Suppressor macrophage treated with lipopolysaccharide for 1 hour (primary cell): ENCODE measurements at places on chromosomes 13 and 19.

GRCh38 chr13:22883262-22883840, 297.4 kb upstream of the SGCG start:
- no peak for DNase-seq

DNA sequence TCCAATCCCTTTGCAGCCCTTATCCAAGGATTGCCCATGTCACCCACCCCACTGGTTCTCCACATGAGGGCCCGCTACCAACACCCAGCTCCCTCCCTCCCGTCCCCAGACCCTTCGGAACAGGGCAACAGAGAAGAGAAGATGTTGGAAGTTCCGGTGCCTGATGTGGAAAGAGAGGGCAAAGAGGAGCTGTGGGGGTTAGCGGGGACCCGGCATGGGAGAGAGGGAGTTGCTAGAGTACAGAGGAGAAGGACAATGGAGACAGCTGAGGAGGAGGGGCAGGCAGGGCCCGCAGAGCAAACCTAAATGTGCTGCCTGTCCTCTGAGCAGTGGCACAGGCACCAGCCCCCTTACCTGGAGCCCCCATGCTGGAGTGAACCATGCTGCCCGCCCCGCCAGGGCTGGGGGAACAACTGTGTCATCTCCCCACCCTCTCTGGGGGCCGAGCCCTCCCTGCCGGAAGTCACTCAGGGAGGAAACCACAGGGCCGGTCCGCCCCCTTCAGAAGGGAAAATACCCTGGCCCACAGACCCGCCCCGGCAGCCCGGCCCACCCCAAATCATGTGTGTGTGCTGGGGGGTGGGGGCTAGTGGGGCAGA, at the start of gene POU2F2:
Gene POU2F2, minus strand, starts transcription at position 417 of the 599 bp plus-strand sequence. Its CDS starts 35 bp downstream, at position 382.
- peak; percentile 71 for DNase-seq

DNA sequence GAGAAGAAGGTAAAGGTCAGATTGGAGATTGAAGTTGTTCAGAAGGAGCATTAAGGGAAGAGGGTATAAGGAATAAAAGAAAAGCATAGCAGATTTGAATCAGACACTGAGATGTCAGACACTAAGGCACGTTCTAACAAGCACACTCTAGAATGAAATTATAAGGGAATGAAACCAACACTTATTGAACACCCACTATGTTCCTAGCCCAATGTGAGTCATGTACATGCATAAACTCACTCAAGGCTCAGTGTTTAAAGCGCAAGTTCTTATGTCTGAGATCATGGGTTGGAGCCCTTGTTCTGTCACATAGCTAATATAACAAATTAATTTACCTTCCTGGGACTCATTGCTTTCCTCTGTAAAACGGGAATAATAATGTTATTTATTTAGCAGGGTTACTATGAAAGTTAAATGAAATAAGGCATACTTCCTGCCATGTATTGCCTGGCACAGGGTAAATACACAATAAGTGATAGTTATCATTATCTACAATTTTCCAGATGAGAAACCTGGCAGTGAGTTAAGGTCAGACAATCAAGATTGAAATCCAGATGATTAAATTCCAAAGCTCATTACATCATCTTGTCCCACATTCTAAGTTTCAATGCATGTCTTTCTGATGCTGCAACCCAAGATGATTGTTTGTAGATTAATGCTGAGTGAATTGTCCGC, 68.3 kb upstream of the DACH1 start:
- no peak for DNase-seq

- DNase-seq, result peak; percentile 59
Measured at GRCh38 chr13:35978607-35979316, 152.4 kb downstream of the DCLK1 start.

- no peak for DNase-seq
Measured at GRCh38 chr13:113792886-113793717, 34.1 kb downstream of the TMEM255B start.

- DNase-seq, result peak; percentile 60
Measured at GRCh38 chr19:51485960-51486660, 7.8 kb downstream of the CEACAM18 start.

GRCh38 chr13:48542581-48543341, 9.9 kb upstream of the RCBTB2 start:
- peak; percentile 64 for DNase-seq

- no peak for DNase-seq
Measured at GRCh38 chr19:49243129-49243528, 81.9 kb downstream of the SLC6A16 start.

- no peak for DNase-seq
Measured at GRCh38 chr19:41427647-41428480, 690 bp upstream of the B3GNT8 start.

- no peak for DNase-seq
Measured at GRCh38 chr13:74710006-74710405, 575.8 kb upstream of the KLF12 start.

GRCh38 chr13:110067355-110068175, 239.4 kb downstream of the COL4A1 start:
- no peak for DNase-seq

DNA sequence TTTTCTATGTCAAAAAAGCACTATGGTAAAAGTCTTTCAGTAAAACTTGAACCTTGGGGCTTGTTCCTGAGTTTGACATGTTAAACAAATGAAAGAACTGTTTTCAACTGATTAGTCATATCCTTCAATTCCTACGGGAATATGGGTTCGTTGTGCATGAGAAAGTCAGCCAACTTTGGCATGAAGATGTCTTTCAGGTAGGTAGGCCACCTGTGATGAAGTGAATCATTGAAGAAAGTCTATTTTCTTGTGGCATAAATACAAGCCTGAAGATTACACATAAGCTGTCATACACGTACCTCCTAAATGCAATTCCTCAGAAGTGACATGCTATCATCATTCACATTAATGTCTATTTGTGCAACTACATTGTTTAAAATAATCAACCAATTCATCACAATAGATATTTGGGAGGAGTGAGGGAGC, 513.0 kb downstream of the IRS2 start:
- no peak for DNase-seq

DNA sequence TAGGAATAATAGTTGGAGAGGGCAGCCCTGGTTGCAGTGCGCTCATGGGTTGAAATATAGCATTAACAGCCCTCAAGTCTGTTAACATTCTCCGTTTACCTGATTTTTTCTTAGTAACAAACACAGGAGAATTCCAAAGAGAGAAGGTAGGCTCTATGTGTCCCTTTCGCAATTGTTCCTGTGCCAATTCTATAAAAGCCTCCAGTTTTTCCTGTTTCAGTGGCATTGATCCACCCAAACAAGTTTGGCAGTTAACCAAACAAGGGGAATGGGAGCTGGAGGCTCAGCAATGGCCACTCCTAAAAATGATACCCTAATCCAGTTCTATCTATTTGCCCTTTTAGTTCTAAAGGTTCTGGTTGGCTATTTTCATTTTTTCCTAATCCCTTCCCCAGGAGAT, 151.6 kb downstream of the ZNF486 start:
- DNase-seq, result no peak

- DNase-seq, result no peak
Measured at GRCh38 chr13:111319998-111320911, at the start of gene TEX29. Gene TEX29, plus strand, starts transcription at chr13:111320642. Its CDS starts 249 bp downstream, at chr13:111320891.

DNA sequence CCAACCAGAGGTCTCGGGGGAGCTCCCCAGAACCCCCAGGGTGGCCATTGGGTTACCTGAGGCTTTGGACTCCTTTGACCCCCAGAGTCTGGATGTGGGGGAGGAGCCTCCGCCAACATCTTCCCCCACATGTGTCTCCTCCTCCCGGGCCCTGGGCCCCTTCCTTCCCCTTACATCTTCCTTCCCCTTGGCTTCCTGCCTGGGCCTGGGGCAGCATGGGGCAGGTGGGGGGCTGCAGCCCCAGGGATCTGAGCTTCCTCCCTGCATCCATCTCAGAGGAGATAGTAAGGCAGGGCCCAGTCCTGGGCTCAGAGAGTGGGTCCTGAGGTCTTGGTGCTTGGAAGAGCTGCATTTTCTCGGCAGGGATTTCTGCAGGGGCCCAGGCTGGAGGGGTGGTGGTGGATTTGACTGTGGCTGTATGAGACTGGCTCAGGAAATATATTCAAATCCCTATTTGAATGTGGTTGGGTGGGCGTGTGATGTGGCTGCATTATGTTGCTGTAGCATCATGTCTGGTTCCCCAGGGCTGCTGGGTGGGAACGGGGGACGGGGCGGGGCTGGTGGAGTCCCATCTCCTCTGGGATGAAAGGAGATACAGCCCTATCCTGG, 919 bp downstream of the VAV1 start:
- DNase-seq, result peak; percentile 72

DNA sequence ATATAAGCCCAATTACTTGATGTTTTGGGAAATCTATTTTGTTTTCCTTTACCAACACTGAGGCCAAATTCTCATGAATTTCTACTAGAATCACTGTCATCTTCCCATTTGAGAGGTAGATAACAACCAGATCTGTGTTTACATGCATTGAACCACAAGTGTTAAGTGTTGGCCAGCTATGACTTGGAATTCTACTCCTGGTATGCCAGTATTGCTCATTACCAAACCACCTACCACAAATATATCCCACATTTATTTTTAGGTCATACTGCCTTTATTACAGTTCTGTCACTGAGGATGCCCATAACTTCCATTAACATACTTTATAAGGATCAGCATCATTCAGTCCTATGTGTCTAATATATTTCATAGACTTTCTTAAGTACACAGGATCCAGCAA, 328.9 kb downstream of the DIAPH3 start:
- no peak for DNase-seq

GRCh38 chr19:16040642-16041041, 35.7 kb upstream of the TPM4 start:
- peak; percentile 47 for DNase-seq

DNA sequence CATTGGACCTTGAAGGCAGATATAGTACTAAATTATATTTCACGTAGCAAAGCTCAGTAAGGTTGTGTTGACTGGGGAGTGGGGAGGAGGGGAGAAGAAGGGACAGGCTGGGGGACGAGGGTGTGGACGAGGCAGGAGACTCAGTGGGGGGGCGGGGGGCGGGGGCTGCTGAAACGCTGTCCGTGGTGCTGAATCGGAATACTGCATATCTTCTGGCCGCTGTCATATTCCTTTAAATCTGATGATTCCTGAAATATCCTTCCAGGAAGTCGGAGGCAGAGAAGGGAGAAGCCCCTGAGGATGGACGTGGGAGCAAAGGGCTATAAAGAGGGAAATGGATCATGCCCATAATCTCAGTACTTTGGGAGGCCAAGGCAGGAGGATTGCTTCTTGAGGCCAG, 34.7 kb upstream of the CASP14 start:
- no peak for DNase-seq

DNA sequence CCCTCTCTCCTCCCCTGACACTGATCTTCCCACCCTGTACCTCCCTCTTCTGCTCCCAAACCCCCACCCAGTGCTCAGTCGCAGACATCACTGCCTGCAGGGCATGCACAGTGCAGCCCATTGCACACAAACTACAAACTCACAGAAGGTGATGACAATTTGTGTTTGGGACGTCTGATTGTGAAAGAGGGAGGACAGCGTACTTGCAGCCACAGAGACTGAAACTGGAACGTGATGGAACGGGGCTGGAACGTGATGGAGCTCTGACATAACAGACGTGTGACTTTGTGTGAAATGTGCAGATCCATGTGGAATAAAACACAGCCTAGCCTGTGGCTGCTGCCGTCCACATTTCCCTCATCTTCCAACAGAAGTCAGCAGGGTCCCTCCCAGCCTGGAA, 57.3 kb upstream of the CEACAM8 start:
- no peak for DNase-seq

- peak; percentile 79 for DNase-seq
Measured at GRCh38 chr19:35346193-35347052, 1.3 kb upstream of the FFAR1 start.

- peak; percentile 94 for DNase-seq
Measured at GRCh38 chr19:44951179-44952159, 3.7 kb upstream of the CLPTM1 start.

DNA sequence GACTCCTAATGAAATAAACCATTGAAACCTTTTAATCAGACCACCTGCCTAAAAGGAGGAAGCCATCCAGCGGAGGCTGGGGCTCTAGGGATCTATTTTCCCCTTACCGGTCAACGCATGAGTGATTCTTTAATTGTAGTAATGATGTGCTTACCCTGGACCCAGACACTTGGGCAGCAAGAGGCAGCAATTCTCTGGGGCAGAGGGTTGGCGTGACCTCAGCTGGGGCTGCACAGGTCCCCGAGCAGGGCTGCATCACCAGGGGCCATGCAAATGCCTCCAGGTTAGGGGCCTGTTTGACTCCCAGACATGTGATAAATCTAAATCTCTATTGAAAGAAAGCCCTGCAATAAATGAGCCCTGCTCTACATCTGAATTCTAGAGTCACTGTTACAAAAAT, 194.2 kb upstream of the TSHZ3 start:
- no peak for DNase-seq

DNA sequence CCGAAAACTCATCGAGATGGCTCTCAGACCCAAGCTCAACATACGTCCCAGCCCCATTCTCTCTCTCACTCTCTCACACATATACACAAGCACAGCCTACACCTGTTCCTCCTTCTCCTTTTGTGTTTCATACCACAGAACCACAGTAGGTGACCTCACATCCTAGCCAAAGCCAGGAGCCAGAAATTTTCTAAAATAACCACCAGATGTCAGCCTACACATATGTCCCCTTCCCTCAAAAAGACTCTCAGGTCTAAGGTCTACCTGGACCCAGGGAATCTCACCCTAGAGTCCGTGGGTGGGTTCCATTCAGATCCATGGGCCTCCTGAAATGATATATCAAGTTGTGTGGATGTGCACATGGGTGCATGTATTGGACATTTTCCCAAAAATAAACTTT, 104.2 kb upstream of the IPO5 start:
- no peak for DNase-seq

- no peak for DNase-seq
Measured at GRCh38 chr19:2497186-2497585, 21.3 kb downstream of the GADD45B start.

DNA sequence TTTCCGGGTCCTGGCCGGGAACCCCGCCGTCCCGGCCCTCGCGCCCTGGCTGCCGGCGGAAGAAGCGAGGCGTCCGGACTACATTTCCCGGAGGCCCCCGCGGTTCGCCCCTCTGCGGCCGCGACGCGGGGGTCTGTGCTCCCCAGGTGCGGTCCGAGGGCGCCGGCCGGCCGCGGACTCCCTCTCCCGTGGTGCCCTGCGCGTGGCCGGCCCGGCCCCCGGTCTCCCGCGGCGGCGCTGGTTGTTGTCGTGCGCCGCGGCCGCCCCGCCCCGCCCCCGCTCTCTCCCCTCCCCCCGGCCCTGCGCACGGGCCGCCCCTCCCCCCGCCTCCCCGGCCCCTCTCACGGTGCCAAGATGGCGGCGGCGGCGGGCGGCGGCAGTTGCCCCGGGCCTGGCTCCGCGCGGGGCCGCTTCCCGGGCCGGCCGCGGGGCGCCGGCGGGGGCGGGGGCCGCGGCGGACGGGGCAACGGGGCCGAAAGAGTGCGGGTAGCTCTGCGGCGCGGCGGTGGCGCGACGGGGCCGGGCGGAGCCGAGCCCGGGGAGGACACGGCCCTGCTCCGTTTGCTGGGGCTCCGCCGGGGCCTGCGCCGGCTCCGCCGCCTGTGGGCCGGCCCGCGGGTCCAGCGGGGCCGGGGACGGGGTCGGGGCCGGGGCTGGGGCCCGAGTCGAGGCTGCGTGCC, at the start of gene KMT2B:
Gene KMT2B, plus strand, starts transcription at position 339 of the 680 bp plus-strand sequence. Its CDS starts 16 bp downstream, at position 355.
- DNase-seq, result no peak

GRCh38 chr19:16417660-16418596, 53.8 kb downstream of the EPS15L1 start:
- DNase-seq, result peak; percentile 85
